ENCODE measurements at places on chromosomes 3 and 15.

DNA sequence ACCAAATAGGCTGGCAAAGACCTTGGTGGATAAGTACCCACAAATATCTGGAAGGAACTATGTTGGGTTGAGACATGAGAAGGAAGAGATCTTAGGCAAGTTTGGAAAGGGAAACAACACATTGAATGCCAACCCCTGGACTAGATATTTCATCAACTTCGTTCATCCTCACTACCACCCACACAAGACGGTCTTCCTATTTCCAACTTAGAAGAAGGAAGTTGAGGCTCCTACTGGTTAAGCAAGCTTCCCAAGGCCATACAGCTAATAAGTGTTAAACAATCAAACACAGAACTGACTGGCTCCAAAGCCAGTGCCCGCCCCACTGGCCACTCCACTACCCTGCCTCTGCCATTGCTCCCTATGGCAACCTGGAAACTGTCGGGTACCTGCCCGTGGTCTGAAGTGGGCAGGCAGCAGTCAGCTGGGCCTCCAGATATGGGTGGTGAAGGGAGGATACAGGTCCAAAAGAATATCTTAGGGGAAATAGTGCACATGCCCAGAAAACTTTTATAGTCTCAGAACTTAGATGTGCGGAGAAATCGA is 94.9 kb downstream of the LIPC start:
- DNase-seq, result no peak

- no peak for DNase-seq
Observed at GRCh38 chr3:123188058-123188457, 13.7 kb upstream of the SEC22A start.

- DNase-seq, result no peak
Observed at GRCh38 chr15:89109238-89109637, 21.0 kb downstream of the ABHD2 start.

DNA sequence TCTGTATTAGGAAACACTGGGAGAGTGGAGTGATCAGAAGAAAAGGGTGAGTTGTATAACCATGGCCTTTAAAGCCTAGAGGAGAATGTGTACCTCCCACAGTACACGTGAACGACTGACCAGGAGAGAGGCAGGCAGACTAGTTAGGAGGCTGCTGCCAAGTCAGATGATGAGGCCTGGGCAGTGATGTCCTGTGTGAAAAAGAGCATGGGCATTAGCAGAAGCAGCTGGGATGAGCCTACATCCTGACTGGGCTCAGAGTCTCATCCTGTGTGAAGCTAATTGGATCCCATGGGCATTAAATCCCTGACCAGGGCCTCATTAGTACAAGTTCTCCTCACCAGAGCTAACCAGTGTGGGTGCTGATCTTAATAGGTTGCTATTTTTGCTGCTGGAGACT is 89.1 kb upstream of the SLC2A2 start:
- no peak for DNase-seq

DNA sequence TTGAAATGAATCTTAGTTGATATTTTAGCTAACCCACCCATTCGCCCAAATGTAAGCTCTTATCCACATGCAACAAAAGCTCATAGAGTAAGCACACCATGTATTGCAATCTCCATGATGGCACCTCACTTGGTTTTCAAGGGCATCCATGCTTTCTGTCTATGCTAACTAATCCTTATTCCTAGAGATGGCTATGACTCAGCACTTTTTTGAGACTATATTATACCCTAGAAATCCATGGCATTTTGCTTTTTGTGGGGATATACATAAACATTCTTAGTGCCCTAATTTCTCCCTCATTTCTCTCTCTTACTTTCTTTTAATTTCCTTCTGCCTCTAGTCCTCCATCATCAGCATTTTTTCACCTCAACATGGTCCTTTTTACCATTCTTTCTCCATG is 168.5 kb upstream of the STT3B start:
- no peak for DNase-seq

GRCh38 chr15:81092559-81092902 is 41.5 kb upstream of the CFAP161 start:
- no peak for DNase-seq

DNA sequence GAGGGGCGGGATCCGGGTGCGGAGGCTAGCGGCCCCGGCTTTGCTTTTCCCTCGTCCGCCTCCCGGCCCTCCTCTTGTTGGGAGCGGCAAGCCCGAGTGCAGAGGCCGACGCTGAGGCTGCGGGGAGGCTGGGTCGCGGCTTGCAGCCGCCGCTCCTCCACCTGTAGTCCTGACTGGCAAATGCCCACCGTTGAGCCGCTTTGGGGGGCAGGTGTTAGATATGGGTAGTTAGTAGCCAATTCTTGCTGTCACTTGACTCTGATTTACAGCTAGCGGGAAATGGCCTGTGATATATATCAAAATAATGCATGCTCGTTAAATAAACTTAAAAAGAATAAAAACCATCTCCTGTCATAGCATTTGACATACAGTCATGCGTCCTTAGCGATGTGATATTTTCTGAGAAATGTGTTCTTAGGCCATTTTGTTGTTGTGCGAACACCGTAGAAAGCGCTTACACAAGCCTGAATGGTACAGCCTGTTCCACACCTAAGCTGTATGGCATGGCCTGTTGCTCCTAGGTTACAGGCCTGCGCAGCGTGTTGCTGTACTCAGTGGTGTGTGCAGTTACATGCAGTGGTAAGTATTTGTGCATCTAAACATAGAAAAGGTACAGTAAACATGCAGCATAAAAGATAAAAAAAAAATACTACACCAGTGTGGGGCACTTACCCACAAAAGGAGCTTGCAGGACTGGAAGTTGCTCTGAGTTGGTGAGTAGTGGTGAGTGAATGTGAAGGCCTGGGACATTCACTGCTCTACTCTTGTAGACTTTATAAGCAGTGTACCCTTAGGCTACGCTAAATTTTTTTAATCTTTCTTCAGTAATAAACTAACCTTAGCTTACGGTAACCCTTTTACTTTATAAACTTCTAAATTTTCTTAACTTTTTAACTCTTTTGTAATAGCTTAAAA is 873 bp downstream of the CAPN7 start:
- DNase-seq, result peak; percentile 23

DNA sequence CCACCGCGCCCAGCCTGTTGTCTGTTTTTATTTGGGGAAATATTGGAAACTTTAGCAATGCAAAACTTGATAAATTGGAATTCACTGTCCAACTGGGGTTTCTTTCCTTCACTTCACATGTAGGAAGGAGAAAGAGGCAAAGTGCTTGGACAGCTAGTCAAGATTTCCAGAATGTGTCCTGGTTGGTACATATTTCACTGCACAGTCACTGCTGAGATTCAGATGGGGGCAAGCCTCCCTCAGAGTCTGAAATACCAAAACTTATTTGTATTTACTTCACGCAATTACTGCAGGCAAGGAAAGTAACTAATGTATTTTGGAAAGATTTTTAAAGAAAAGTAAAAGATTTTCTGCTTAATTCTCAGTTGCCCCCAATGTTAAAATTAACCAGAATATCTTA is 21.0 kb downstream of the LRRC31 start:
- no peak for DNase-seq

- DNase-seq, result no peak
Observed at GRCh38 chr15:22263738-22264137, 183.4 kb downstream of the OR4M2 start.

- no peak for DNase-seq
Observed at GRCh38 chr15:62741106-62741505, 301.4 kb upstream of the TPM1 start.

- DNase-seq, result no peak
Observed at GRCh38 chr15:78322243-78322642, 17.9 kb upstream of the CRABP1 start.

DNA sequence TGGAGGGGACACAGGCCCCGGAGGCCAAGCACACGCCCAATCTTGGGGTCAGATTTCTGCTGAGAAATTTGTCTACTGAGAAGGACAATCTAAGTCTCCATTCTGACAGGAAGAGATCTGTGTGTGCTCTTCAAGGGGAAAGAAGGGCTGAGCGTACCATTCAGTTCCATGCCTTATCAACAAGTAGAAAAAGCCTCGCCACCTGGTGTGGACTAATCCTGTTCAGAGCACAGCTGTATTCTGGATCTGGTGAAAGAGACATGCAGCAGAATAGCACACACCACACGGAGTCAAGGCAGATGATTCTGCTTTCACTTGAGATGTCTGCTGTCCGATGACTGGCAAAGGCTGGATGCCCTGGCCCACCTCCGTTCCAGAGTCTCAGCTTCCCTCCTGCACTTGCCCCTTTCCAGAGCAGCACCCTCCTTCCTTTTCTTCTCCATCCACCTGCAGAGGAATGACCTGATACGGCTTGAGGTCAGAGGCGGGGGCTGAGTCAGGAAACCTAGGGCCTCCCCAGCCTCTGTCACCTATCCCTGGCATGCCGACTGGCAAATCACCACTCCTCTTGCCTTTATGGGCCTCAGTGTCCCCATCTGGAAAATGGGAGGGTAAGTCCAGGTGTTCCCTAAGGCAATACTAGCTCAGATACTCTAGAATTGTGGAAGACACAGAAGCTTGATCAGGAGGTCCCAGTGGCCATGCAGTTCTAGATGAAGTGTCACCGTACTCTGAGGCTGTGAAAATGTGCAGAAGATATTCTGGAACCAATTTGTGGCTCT is 36.9 kb upstream of the CTSH start:
- no peak for DNase-seq

GRCh38 chr3:153061938-153062528 is 100.0 kb upstream of the RAP2B start:
- no peak for DNase-seq

DNA sequence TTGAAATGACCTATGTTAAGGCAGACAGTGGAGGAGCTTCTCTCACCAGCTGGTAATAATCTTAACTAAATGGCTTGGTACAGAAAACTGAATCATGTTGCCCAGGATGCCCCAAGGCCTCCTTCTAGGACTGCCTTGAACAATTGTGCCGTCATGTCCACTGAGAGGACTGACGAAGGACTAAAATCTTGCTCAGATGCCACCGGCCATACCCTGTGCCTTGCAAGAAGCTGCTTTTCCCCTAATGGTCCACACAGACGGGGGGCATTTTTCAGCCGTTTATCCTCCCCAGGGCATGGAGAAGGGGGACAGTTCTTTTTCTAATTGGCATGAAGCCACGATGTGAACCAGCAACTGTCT is 1.8 kb upstream of the CP start:
- no peak for DNase-seq

DNA sequence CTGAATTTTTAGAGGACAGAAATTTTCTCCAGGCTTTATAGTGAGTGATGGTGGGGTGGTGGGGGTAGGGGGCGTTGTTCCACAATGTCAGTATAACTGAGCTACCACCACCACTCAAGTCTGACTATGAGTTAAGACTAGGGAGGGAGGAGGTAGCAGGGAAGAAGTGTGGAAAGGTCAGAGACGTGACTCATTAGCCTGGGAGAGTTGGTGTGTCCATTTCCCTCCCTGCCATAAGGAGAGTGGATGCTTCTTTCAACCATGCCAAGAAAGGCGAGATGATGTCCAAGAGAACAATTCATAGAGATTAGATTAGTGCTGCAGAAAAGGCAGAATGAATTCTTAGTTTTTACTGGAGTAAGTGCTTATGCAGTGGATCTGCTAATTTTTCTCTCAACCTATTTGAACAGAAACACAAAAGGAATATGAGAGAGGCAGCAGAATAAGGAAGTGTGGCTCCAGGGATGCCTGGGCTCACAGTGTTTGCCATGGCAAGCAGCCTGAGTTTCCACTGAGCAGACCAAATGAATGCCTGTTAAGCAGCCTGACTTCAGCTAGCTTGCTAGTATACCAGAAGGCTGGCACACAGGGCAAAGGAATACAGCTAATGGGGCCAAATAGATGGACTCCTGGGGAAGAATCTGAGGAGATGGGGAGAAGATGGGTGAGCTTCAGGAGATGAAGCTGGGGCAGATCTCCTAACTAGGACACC is 708.9 kb downstream of the NTRK3 start:
- no peak for DNase-seq

GRCh38 chr3:18825665-18826064 is 322.6 kb upstream of the KCNH8 start:
- no peak for DNase-seq

DNA sequence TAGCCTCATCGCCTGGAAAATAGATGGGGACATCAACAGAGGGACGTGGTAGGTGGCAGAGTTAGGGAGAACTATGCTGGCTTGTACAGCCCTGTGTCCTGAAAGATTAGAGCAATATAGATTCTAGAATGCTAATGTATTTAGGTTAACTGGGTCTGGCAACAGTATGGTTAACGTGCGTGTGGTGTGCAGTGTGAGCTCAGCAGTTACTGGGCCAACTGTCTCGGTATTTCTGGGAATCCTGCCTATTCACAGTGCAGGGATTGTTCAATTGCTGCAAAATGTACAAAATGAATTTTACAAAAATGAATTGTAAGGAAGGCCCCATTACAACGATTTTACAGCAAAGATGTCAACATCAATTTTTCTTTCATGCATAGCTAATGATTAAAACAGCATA is 20.6 kb downstream of the MEIS2 start:
- DNase-seq, result no peak

DNA sequence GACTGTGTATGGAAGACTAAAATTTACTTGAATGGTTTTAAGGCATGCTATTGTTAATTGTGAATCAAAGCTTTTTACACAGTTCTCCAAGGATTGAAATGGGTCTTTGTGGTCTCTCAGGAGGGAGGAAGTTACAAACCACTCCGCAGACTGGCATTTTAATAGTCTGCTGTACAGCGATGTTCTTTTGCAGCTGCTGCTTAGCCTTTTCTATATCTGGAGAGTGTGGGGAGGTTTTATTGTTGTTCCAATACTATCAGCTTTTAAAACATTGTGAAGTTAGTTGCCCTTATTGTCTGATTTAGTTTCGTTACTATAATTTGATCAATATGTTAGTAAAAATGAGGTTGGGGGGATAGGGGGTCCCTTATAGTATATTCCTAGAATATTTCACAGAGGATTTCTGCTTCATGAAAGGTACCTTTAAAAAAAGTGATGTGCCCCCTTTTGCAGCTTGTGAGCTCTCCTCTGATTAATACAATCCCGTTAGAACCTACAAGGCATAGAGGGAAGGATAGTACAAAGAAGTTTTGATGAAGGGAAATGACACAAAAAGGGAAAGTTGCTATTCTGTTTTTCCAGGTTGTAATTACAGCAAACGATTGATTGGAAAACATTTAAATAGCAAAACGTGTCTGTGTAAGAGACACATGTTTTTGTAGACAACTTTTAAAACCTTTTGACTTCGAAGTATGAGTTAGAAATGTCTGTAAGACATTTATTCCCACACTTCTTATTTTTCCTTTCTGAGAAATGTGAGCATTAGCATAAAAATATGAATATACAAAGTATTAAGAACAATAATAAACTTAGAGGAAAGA is 158.3 kb upstream of the CGNL1 start:
- no peak for DNase-seq

DNA sequence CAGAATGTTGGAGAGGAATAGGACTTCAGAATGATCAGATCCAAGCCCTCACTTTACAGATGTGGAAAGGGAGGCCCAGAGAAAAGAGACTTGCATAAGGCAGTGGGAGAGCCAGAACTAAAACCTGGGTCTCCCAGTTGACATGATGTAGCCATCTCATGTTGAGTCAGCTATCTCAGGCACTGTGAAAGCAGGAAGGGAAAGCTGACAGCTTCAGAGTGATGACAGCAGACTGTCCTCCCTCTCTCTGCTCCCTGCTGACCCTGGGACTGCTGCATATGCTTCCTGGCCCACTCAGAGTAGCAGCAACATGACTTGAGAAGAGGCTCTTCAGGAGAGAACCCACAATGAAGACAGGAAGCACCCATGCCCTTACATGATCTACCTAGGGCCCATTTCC is 14.7 kb downstream of the FHIT start:
- no peak for DNase-seq

Measured in activated naive CD4-positive, alpha-beta T cell treated with Interleukin-2 at 50 U/mL for 16 hours (primary cell).